Stimulated activated CD8-positive, alpha-beta memory T cell treated with anti-CD3 and anti-CD28 coated beads, Interleukin-15, amount 100 ng/mL, for 48 hours (primary cell): ENCODE measurements at places on chromosomes 4 and X.

- DNase-seq: no peak
Observed at GRCh38 chrX:24099394-24099793, 44.6 kb downstream of the EIF2S3 start.

DNA sequence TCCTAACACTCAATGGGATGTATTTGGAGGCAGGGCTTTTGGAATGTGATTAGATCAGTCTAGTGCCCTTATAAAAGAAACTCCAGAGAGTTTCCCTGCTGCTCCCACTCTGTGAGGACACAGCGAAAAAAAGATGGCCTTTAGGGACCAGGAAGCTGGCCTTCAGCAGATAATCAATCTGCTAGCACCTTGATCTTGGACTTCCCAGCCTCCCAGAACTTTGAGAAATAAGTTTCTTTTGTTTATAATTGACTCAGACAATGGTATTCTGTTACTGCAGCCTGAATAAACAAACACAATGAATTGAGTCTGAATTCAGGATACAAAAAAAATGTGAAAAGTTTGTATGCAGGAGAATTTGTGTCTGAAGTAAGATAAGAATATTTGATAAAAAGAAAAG, 842.1 kb downstream of the FSTL5 start:
- no peak for DNase-seq

DNA sequence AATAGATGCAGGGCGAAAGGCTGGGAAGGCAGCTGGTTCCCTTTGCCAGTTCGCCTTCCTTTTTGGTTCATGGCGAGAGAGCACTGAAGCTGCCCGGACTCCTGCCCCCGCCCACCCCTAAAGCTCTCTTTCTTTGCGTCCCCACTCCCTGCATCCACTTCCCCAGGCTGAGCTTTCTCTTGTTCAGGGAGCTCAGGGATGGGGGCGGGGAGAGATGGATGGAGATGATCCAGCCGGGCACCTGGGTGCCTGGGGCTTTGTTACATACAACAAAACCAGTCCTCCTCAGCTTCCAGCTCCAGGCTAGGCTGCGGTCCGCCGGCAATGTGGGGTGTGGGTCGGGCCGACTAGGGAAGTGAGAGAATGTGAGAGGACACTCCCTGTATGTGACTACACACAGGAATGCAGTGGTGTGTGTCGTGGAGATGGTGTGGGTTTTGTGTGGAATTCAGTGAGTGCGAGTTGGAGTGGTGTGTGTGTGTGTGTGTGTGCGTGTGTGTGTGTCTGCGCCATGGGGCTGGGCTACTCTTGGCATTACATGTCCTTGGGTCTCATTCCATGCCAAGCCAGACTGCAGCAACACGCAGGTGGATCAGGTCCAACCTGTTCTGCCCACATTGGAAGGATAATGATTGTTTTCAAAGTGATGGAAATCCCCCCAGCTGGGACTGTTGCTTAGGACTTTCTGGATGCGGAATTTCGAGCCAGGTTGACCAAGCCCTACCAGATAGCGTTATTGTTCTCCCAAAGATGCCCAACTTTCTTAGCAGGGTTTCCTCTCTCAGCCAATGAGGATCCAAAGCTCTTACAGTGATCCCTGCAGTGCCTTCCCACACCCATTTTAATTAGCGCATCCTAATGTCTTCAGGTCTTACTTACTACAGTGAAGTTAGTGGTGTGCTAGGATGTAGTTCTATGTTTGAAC, 149.4 kb upstream of the CHRDL1 start:
- no peak for DNase-seq

DNA sequence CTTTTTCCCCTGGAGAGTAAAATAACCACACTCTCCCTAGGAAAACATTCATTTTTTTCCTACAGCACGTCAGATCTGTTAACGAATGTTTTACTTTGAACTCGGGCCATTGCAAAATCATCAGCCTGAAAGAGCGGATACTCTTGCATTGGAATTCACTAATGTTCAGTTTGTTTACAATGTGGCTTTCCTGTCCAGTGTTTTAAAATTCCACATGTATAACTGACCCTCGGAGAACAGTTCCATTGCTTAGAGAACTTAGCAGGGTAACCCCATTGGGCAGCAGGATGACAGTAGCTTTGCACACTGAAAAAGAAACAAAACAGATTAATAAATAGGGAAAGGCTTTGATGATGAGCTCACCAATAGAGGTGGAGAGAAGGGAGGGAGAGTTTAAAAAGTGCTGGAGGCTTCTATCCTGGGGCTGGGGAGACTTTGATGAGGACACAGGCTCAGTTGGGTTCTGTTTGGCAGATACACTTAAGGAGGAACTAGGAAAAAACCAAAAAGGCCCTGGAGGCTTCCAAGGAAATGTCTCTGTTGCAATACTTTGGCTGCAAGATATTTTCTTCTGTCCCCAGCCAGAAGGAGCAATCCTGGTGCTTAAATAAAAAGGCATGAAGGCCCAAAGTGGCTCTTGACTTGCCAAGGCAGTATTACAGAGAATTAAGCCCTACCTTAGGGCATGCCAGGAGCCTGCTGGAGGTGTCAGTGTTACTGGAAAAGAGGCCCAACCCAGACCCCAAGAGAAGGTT, 143.1 kb downstream of the ARSF start:
- no peak for DNase-seq

GRCh38 chrX:134520860-134521390, 61.0 kb downstream of the HPRT1 start:
- no peak for DNase-seq

- no peak for DNase-seq
Observed at GRCh38 chrX:116873671-116874070, 410.9 kb upstream of the CT83 start.

- no peak for DNase-seq
Observed at GRCh38 chr4:91113130-91113706, 986.0 kb downstream of the CCSER1 start.

- no peak for DNase-seq
Observed at GRCh38 chrX:51876441-51876840, 17.0 kb upstream of the MAGED1 start.

- no peak for DNase-seq
Observed at GRCh38 chr4:56164907-56165306, 216.2 kb downstream of the CEP135 start.

GRCh38 chr4:15255537-15255936, 172.3 kb upstream of the C1QTNF7 start:
- no peak for DNase-seq

DNA sequence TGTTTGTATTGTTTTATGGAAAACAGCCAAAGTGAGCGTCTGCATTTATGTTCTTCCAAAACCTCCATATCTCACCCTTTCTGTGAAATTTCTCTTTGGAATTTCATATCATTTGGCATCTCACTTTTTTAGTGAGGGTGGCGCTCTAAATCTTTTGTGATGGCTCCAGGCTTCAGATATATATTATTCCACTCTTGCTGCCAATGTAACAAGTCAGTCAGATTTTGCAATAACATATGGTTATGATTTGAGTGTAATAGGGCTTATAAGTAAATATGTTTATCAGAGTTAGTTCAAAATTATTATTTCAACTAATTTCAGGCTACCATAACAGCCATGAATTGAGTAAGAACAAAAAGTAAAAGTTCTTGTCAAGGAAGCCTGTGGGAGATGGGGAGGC, 314.7 kb downstream of the PDGFC start:
- DNase-seq: no peak
